ENCODE measurements at places on chromosomes 16 and 17. TPM values are rescaled to one million over a fixed set of nuclear protein-coding genes. Genes with fewer than 3 reads are reported as not detected.

BPTF gene
- total RNA-seq = 69.1 TPM

SDR42E2 gene
- total RNA-seq = not detected

ABCC11 gene
- not detected for total RNA-seq

GRCh38 chr17:10151667-10152496, 46.5 kb downstream of the GAS7 start:
- no peak for DNase-seq

- DNase-seq = no peak
Measured at GRCh38 chr16:72189865-72190371, 18.0 kb upstream of the PMFBP1 start.

SKAP1 gene
- 38.4 TPM for total RNA-seq

KCNJ18 gene
- not detected for total RNA-seq

GRCh38 chr16:85134789-85135142, 22.5 kb upstream of the CIBAR2 start:
- DNase-seq = no peak

DNA sequence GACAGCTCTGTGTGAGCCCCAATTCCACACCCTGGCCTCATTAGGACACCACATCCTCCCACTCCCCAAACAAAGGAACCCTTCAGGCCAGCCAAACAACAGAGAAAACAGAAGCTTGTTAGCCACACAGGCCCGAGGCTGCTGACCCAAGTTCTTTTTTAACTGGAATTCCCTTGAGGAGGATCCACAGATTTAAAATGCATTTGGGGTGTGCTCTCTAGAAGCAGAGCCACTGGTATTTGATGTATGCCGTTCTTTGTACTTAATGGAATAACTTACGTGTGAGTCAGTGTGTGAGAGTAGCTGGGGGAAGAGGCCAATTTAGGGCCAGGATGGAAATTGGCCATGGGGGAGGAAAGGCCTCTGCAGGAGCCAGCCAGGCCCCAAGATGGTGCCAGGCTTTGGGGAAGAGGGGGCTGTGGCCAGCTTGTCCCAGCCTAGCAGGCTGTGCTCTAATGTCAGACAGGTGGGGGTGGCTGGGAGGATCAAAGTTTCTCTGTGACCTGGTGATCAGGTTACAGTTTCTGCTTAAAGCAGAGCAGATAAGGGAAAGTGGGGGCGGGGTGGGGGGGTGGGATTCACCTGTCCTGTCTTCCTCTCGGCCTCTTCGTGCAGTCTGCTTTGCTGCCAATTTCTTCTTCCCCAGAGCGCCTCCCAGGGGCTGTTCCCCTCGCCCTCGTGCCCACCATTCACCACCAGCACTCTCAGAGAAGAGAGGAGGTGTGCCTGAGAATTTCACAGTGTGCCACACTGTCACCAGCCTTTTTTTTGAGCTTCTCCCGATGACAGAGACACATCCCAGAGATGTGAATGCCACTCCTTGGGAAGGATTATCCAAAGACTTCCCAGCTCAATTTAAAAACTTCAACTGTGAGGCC, 50.8 kb downstream of the TOM1L2 start:
- DNase-seq = no peak

DNA sequence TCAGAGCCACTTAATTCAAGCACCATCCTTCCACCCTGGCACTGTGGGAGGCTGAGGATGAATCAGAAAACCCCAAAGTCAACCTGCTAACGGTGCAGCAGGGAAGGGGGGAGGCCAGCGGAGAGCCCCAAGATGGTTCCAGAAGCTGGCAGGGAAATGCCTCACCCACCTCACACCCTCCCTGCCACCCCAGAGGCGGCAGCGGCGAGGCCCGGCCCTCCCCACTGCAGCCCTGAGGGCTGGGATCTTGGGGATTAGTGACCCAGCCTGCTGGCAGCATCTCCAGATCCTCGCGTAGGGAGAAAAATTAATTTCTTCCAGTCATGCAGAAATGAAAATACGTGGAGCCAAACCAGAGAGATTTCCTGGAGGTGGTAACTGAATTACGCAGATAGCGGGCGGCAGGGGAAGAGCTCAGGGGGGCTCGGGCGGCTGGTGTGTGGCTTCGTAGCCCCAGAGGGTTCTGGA, 38.2 kb downstream of the CBFA2T3 start:
- DNase-seq = no peak

DNA sequence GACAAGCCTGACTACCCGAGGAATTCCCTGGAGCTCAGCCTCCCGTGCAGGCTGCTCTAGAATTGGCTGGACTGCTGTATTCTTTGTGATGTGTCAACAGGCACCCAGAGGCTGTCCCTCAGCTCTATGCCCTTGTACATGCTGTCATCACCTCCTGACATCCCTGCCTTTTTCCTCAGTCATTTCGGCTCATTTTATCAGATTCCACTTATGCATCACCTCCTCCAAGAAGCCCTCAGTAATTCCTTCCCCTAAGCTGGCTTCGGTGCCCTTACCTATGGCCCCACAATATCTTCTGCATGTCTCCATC, 126.4 kb downstream of the DYNLRB2 start:
- no peak for DNase-seq

GRCh38 chr16:54282928-54283724, 3.5 kb downstream of the IRX3 start:
- DNase-seq = no peak
